Nucleus accumbens (tissue), 56 donors: ENCODE measurements at places on chromosomes 3 and 15.

GRCh38 chr3:72245183-72245811 lies 460.3 kb upstream of the PROK2 start:
- DNase-seq: no peak

DNA sequence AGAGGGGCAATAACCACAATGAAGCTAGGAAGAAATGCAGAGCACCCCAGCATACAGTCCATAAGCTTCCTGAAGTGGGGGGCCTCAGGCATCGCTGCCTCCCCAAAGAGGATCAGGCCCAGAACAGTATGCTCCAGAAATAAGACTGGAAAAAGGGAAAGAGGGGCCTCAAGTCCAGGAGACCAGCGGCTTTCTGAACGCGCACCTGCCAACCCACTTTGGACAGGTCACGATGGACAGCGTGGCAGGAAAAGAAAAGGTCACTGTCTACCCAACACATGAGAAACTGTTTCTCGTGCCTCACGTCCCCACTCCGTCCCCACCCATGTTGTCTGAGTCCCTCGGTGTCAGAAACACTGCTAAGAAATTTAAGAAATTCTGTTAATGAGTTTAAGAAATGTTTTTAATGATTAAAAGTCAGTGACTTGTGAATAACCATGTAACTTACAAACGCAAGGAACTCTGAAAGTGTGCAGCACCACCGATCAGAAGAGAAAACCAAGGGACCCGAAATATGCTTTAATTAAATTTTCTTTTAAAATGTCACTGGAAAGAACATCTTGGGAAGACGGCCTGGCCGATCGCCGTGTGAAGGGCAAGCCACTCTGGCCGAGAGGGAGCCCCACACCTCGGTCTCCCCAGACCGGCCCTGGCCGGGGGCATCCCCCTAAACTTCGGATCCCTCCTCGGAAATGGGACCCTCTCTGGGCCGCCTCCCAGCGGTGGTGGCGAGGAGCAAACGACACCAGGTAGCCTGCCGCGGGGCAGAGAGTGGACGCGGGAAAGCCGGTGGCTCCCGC lies 1.7 kb upstream of the PPARG start:
- DNase-seq: no peak

DNA sequence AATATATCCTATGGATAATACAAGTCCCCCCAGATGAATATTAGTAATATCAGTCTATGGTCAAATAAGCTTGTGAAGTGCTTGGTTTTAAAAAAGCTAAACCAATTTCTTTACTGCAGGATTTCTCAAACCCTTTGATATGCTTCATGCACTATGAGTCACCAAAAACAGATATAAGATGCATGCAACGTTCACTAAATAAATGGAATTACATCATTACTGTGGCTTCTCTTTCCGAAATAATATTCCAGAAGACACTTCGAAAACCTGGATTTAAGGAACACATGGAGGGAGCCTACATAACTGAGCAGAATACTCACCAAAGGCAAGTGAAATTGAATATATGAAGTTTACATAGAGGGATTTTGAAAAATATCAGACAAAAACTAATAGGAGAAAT lies 126.3 kb upstream of the ABI3BP start:
- no peak for DNase-seq

DNA sequence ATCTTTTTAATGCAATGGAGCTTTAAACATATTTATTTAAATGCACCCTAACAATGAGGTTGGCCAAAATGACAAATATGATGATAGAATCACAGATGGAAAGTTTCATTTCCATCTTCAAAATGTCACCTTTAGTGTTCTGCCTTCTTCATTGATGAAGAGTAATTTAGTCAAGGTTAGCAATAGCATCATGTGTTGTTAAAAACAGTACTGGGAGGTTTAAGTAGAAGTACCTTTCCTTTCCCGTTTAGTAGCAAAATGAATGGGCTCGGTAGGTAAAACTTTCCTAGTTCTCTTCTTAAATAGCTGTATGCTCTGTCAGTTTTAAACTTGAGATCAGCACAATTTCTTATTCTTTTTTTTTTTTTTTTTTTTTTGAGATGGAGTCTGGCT lies 35.1 kb downstream of the EIF2AK4 start:
- no peak for DNase-seq

- DNase-seq: no peak
These were observed 130.8 kb downstream of the ZNF621 start for GRCh38 chr3:40655551-40655950.

- DNase-seq: no peak
These were observed 5.7 kb upstream of the MAPK6 start for GRCh38 chr15:52013151-52013791.

DNA sequence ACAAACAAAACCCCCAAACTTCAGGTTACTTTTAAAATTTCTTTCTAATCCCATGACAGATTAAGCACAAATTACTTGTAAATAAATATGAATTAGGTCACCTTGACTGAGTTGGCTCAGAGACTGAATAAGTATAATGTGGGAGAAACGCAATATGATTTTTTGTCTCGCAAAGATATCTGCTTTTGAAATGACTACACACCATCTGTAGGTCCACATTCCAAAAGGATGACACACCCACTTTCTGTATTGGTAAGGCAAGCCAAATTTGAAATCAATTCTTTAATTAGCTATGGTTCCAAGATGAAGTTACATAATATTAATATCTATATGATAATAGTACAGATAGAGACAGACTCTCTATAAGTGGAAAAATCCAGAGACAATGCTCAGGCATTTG lies 66.9 kb upstream of the CSPG5 start:
- no peak for DNase-seq

DNA sequence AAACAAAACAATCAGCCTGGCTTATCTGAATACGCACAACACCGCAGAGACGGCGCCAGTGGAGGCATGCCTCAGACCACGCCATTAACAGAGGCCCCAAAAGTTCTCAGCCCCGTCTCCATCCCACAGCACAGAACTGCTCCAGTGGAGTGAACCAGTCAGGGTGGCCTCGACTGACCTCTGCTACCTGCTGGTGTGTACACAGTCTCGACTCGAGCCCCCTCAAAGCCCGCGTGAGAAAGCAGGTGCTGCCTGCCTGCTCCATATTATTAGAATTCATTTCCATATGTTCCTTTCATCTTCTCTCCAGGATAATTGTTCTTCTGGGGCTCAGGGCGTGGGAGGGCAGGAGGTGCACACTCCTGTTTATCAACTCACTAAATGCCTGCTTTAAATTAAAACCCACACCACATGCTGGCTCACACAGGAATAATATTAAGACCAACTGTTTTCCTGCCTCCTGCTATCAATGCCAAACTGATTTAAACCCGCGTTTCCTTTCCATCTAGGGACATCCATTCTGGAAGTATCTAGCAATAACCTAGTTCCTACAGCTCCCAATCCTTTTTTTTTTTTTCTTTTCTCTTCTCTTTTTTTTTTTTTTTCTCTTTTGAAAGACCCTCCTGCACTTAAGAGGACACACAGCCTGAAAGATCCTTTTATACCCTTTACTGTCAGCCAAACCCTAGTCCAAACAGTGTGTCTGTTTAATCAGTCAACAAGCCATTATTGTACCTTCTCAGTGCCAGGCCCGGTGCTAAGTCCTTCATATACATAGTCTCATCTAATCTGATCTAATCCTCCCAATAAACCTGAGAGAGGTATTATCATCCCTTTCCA lies 101.2 kb downstream of the TLE3 start:
- DNase-seq: no peak

- no peak for DNase-seq
These were observed 75.0 kb downstream of the GABRB3 start for GRCh38 chr15:26697913-26698312.

DNA sequence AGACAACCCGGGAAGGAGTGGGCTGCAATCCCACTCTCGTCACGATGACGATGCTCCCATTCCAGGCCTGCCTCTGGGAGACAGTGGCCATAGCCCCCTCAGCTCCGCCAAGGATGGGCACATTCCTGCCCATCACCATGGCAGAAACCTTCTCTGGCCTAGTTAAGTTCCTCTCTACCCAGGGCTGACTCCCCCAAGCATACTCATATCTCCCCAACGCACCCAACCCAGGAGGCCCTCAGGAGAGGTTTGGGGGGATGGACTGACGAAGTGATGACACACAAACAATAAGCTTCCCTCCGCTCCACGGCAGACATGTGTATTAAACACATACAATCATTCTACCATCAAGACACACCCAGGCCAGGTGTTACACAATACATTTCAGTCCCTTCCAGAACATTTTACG lies 60.1 kb downstream of the VGLL4 start:
- DNase-seq: no peak

GRCh38 chr15:47136236-47136635 lies 581.1 kb upstream of the SEMA6D start:
- no peak for DNase-seq

GRCh38 chr3:13152826-13153710 lies 79.8 kb upstream of the IQSEC1 start:
- no peak for DNase-seq

GRCh38 chr15:90819390-90819789 lies 49.0 kb upstream of the FURIN start:
- no peak for DNase-seq

GRCh38 chr3:24437326-24437725 lies 57.3 kb downstream of the THRB start:
- DNase-seq: no peak

DNA sequence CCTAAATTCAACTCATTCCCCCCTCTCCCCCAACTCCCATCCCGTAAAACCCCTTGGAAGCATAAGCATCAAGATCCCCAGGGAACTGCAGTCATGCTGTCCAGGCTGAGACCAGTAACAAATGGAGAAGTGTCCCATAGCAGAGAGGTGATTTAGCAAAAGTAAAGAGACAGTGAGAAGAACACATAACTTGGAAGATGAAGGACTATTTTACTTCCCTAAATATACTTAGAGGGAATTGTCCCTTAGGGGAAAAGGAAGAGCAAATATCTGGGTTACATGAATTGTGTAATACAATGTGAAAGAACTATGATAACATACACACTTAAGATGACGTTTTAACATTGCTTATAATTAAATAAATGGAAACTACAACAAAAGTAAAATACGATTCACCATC lies 61.6 kb upstream of the LRRFIP2 start:
- DNase-seq: no peak

- DNase-seq: no peak
These were observed 11.7 kb downstream of the BAHD1 start for GRCh38 chr15:40452296-40453090.

DNA sequence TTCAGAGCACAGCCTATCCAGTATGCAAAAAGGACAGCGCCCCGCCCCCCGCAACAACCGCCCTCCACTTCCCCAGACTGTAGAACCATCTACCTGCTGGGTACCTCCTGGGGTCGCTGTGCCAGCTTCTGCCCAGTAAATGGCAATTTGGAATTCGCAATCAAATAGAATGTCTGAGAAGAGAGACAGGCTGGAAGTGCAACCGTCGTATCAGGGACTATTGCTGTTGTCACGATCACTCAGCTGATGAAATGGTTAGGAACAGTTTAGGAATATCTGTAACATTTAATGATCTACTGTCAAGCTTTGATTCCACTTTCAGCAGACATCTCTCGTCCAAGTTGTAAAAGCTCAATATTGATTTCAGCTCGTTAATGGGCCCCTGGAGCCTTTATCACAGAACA lies 13.3 kb upstream of the PARL start:
- DNase-seq: no peak
